Activated CD4-positive, alpha-beta T cell treated with anti-CD3 and anti-CD28 coated beads, Interleukin-2, amount 10 ng/mL, durations not matched to agents 7 days and 5 days (primary cell): ENCODE measurements at places on chromosomes 12 and 14. TPM values are rescaled to one million over a fixed set of nuclear protein-coding genes. Genes with fewer than 3 reads are reported as not detected.

Gene ACRBP
- total RNA-seq, result 1.6 TPM

Gene TCP11L2
- total RNA-seq, result 21.0 TPM

Gene SOX5
- total RNA-seq, result not detected

Gene C14orf39
- not detected for total RNA-seq

Gene WNT5B
- total RNA-seq, result not detected

Gene MON2
- total RNA-seq, result 44.2 TPM

Gene HNF1A
- total RNA-seq, result not detected

Gene HOXC9
- total RNA-seq, result not detected

Gene SDR9C7
- not detected for total RNA-seq

Gene MANSC4
- total RNA-seq, result not detected

Gene CD27
- 115 TPM for total RNA-seq

Gene LUM
- total RNA-seq, result not detected

Gene C12orf50
- not detected for total RNA-seq
